ENCODE measurements at places on chromosomes 5 and 9. TPM values are rescaled to one million over a fixed set of nuclear protein-coding genes. Genes with fewer than 3 reads are reported as not detected.

DNA sequence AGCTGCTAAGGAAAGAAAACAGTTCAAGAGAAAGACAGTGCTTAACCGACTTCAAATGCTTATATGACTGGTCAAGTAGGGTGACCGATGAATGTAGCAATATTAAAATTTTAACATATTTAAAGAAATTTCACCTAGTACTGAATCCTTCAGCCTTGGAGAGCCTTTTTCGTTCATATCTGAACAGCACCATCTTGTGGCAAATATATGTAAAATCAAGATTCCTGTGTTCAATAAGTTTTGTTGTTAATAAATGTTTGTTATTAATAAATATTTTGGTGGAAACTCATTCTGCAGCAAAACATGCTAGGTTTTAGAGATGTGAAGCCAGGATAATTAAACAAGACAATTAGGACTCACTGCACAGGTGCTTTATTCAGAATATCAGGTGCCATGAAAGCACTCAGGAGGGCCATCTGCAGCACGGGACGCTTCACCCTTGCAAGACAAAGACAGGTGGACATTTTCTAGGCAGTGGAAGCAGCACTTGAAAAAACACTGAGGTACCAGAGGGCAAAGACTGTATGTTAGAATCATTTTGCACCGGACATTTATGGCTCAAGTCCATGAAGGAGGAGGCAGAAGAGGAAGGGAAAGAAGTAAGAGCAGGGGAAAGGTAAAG lies 15.6 kb downstream of the TICAM2 start:
- DNase-seq, result no peak

GRCh38 chr9:2417730-2418129 lies 203.9 kb upstream of the VLDLR start:
- no peak for DNase-seq

- DNase-seq, result no peak
Measured at GRCh38 chr5:129074903-129075302, 19.6 kb upstream of the ISOC1 start.

The ADGRD2 gene
- not detected for total RNA-seq

DNA sequence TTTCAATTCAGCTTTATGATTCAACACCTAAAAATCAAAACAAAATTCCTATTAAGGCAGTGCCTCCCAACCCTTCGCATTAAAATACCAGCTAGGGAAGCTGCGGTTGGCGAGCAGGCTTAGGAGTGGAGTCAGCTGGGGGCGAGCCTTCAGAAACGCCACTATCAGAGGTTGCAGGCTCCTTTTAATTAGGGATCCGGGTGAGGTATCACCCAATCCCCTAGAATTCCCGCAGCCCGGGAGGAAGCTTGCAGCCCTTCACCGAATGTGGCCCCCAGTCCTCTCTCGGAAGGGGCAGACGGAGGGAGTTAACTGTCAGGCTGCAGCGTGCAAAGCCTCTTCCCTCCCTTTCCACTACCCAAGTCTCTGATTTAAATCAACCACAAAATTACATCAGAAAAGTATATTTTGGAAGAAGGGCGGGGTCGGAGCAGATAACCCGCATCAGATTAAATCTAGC lies 1.7 kb downstream of the STC2 start:
- DNase-seq, result peak; percentile 76

GRCh38 chr5:103467831-103468230 lies 94.8 kb downstream of the NUDT12 start:
- DNase-seq, result no peak

GRCh38 chr9:5178126-5178805 lies 7.2 kb downstream of the INSL6 start:
- DNase-seq, result no peak

DNA sequence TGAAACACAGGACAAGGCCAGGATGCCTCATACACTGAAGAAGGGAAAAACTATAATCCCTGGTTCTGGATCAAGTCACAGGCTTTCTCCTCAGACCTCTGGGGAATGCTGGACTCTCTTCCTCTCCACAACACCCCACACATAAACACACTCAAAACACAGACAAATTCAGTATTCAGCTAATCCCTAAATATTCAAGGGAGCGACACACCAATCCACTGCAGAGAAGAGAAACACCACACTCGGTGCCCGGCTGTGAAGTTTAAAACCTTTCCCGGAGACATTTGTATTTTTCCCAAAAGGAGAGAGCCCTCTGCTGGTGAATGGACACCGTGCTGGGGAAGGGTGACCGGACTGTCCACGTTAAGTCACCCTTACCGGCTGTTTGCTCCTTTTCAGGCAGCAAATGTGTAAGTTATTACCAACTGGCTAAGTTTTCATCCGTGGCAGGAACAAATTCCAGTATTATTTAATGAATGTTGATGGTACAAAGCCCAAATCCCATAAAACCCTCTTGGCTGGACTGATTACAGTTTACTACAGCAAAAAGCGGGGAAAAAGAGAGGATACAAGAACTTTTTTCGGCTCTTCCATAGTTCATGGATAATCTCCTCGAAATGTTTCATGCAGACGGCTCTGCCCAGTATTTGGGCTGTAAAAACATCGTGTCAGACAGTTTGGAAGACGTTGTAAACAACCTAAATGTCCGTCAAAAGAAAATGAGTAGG lies 130.9 kb upstream of the SLC30A5 start:
- peak; percentile 59 for DNase-seq

The TAF11L10 gene
- total RNA-seq, result not detected

DNA sequence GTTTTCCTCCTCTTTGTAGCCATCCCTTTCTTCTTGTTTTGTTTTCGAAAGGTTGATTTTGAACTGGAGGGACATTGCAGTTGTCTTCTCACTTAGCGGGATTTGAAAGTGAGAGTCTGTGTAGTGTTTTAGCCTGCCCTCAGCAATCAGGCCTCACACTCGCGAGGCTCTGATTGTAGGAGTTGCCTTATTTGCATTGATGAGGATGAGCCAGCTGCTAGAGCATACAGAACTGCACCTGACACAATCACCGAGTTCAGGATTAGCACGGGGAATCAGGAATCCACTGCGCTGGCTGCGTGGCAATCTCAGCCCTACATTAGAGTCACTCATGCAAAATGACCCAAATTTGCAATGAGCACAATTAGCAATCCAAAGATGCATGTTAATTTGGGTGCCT lies 122.5 kb upstream of the TMEM161B start:
- DNase-seq, result no peak

DNA sequence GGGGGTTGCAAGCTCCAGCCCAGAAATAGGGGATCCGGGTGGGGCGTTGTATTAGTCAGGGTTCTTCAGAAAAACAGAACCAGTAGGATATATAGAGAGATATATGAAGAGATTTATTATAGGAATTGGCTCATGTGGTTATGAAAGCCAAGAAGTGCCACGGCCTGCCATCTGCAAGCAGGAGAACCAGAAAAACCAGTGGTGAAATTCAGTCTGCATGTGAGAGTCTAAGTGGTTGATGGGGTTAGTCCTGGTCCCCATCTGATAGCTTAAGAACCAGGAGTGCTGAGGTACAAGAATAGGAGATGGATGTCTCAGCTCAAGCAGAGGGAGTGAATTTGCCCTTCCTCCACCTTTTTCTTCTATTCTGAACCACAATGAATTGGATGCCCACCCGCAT lies 123.4 kb upstream of the APC start:
- DNase-seq, result no peak

- peak; percentile 55 for DNase-seq
Measured at GRCh38 chr9:95733741-95734666, 141.5 kb upstream of the ERCC6L2 start.

- no peak for DNase-seq
Measured at GRCh38 chr9:27090231-27090630, 18.8 kb upstream of the TEK start.

DNA sequence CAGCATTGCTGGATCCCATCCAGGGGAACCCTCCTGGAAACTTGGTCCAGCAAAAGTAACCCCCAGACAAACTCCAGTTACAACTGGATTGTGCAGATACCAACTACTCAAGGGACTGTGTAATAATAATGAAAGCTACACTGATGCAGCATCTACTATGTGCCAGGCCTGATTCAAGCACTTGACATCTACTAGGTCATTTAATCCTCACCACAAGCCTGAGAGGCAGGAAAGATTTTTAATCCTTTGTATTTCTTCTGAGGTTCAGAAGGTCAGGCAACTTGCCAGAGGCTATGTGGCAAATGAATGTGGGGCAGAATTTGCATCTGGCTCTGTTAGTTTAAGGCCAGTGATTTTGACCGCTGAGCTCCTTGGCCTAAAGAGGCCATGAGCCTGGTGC lies 29.5 kb upstream of the FOXI1 start:
- DNase-seq, result peak; percentile 8

GRCh38 chr9:85995599-85995998 lies 54.7 kb downstream of the NAA35 start:
- DNase-seq, result no peak

The NPM1 gene
- 3,693 TPM for total RNA-seq

DNA sequence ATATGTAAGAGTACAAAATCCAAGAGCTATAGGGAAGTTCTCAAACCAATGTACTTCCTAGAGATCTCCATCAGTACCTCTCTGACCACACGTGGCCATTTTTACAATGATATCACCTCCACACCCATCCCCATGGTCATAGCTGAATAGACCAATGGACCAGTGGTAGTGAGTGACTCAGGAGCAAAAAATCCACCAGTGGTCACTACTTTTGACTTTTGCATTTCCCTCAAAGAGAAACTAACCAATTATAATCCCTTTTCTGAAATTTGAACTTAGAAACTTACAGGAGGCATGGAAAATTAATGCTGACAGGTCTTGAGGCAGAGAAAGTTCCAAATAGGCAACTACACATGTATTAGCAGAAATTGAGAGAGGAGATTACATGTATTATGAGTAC lies 238.4 kb downstream of the TRPM3 start:
- no peak for DNase-seq

The SYK gene
- not detected for total RNA-seq

- no peak for DNase-seq
Measured at GRCh38 chr5:54460181-54460919, 4.9 kb downstream of the HSPB3 start.

- DNase-seq, result no peak
Measured at GRCh38 chr9:37948417-37948980, 44.6 kb upstream of the SLC25A51 start.

GRCh38 chr9:15736569-15736968 lies 183.7 kb downstream of the CCDC171 start:
- DNase-seq, result no peak

GRCh38 chr5:173774271-173774761 lies 113.8 kb upstream of the CPEB4 start:
- no peak for DNase-seq

The EEIG1 gene
- 5.0 TPM for total RNA-seq

GRCh38 chr5:1020452-1020961 lies 11.9 kb downstream of the NKD2 start:
- DNase-seq, result no peak

The LHX6 gene
- total RNA-seq, result 6.3 TPM

GRCh38 chr5:34838785-34839714 lies at the start of gene TTC23L:
Gene TTC23L, plus strand, starts transcription at chr5:34839164. Its CDS starts 1,508 bp downstream, at chr5:34840672.
- peak; percentile 70 for DNase-seq

The PIP5KL1 gene
- total RNA-seq, result 0.20 TPM

The TPPP gene
- total RNA-seq, result 0.03 TPM

- DNase-seq, result no peak
Measured at GRCh38 chr9:134247918-134248631, 78.2 kb upstream of the RXRA start.

- no peak for DNase-seq
Measured at GRCh38 chr9:110008663-110009062, 199.3 kb downstream of the C9orf152 start.

DNA sequence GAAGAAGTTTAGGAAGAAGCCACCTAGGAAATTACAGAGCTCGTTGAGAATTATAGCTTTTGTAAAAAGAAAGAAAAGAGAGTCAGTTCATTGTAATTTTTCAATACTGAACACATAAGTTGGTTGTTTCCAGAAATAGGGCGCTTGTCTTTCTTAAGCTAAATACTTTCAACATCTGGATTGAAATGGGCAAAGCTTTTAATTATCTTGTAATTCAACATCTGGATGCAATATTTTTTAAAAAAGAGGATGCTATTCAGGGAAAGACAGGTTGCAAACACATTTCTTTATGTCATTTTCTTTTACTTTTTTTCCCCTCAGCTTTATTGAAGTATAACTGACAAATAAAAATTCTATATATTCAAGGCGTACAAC lies 100.7 kb upstream of the TRPC7 start:
- no peak for DNase-seq

DNA sequence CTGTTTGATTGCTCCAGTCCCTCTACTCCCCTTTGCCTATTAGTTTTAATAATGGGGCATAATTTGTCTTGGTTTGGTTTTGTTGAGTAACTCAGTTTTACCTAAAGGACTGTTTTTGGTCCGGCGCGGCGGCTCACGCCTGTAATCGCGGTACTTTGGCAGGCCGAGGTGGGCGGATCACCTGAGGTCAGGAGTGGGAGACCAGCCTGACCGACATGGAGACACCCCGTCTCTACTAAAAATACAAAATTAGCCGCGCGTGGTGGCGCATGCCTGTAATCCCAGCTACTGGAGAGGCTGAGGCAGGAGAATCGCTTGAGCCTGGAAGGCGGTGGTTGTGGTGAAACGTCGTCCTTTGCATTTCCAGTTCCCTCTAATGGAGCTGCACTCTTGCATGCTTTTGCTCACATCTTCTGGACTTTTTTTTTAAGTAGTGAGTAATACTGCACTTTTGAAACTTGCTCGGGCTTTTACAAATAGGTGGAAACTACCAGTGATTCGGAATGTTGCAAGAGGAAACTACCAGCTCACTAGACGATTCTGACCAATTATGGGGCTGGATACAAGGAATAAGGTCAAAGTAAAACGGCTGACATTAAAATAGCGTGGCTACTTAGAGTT lies 721 bp upstream of the MAML1 start:
- peak; percentile 8 for DNase-seq

DNA sequence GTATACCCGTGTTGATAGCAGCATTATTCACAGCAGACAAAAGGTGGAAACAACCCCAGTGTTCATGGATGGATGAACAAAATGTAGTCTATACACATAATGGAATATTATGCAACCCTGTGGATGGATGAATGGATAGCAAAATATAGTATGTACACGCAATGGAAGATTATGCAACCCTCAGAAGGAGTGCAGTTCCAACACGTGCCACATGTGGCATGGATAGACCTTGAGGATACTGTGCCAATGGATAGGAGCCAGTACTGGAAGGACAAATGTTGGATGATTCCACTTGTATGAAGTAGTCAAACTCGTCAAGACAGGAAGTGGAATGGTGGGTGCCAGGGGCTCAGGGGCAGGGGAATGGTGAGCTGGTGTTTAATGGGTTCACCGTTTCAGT lies 44.9 kb downstream of the PLEKHG4B start:
- no peak for DNase-seq

The C9orf153 gene
- 0.55 TPM for total RNA-seq

DNA sequence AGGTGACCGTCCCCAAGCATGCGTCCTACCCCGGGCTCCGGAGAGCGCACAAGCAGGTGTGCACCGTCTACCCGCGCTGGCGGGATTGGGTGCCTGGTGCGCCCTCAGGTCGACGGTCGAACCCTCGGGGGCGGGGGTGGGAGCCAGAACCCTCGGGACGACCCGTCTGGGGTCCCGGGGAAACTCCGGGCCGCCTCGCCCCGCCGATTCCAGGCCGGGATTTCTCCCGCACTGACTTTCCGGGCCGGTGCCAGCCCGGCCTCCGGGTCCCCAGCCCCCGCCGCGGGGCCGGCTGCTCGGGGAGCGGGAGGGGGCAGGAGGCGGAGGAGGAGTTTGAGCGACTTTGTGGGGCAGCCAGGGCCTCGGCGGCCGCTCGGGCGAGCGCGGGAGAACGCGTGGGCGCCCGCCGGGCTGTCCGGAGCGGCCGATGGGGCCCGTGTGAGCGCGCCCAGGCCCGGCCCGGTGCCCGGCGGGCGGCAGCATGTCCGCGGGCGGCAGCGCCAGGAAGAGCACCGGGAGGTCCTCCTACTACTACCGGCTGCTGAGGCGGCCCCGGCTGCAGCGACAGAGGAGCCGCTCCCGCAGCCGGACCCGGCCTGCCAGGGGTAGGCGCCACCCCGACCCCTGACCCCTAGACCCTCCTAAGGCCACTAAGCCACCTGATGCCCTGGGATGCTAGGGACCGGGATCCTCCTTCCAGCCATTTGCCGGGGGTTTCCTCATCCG lies at the start of gene DAB2IP:
Gene DAB2IP (plus strand): TSS at position 340 of the 726 bp plus-strand sequence. CDS start 142 bp downstream, at position 482.
- DNase-seq, result peak; percentile 85

Data from SJCRH30 (cell line).